CD4-positive, alpha-beta T cell treated with Interleukin-12 subunit alpha and Interleukin-12 subunit beta, for 1 hour (primary cell): ENCODE measurements at places on chromosomes 1 and 21.

- no peak for DNase-seq
Measured at GRCh38 chr1:8425150-8425780, 107.4 kb downstream of the SLC45A1 start.

GRCh38 chr1:170714163-170714562 lies 50.2 kb downstream of the PRRX1 start:
- DNase-seq = no peak

DNA sequence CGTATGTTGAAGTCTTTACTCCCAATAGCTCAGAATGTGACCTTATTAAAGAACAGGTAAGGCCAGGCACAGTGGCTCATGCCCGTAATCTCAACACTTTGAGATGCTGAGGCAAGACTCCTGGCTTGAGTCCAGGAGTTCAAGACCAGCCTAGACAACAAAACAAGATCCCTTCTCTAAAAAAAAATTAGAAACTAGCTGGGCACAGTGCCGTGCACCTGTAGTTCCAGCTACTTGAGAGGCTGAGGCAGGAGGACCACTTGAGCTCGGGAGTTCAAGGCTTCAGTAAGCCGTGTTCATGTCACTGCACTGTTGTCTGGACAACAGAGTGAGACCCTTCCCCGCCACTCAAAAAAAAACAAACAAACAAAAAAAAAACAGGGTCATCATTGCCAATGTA lies 171.3 kb downstream of the RERE start:
- DNase-seq = no peak

DNA sequence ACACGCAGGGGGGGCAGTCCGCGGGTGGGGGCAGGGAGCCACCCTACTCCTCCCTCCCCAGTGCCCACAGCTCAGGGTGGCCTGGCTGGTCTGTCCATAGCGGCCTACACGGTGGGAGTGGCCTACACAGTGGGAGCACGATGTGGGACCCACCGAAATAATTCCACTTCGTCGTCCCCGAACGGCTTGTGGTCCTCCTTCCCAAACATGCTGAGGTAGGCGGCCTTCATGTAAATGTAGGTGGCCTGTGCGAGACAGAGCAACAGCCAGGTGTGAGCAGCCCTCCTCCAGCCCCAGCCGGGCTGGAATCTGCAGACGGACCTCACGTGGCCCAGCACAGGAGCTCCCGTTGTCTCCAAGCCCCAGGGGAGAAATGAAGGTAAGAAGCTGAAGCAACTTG lies 34.4 kb downstream of the TTC39A start:
- no peak for DNase-seq

DNA sequence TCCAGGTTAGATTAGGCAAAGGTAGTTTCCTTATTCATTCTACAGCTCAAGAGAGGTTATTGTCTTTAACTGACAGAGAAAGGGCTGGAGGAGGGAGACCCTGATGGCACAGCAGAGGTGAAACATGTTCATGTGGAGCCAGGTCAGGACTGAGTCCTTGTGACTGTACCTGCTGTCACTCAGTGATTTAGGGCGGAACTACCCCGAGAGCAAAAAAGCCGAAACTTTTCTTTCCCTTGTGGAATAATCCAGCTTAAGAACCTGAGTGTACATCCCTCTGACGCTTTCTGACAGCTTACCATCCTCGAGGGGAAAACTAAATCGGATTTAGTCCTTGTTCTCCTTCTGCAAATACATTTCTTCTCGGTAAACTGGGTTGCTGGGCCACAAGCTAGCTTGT lies 273.2 kb downstream of the BACH1 start:
- no peak for DNase-seq

- no peak for DNase-seq
Measured at GRCh38 chr1:205257735-205258134, 30.0 kb downstream of the TMCC2 start.

GRCh38 chr1:3904006-3904842 lies 4.2 kb upstream of the C1orf174 start:
- no peak for DNase-seq

DNA sequence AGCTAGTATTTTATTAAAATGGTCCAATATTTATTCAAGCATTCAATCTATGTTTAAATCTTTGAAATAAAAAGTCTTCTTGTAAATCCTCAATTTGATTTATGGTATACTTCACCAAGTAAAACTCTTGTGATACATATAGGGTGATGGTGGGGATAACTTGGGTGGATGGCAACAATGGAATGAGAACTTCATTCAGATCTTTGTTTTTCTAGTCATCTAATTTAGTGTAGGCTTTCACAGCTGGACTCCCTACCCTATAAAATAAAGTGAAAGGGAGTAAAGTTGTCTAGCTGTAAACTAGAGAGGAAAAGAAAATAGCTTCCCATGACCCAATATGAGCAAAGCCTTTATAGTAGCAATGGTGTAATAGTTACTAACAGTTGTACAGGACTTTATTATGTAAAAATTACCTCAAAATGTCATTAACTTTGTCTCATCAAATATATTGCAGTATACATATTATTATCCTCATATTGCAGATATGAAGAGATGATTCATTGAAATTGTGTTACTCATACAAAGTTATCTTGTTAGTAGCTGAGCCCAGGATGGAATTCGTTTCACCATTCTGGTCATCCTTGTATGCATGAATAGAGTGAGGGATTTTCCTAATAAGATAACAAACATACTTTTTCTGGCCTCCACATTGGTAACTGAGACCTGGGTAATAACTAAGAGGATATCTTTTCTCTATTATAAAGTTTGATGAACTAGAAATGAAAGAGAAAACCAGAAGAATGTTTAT lies 1377.7 kb upstream of the ADGRL4 start:
- no peak for DNase-seq

GRCh38 chr1:5826601-5827000 lies 165.6 kb downstream of the NPHP4 start:
- no peak for DNase-seq

DNA sequence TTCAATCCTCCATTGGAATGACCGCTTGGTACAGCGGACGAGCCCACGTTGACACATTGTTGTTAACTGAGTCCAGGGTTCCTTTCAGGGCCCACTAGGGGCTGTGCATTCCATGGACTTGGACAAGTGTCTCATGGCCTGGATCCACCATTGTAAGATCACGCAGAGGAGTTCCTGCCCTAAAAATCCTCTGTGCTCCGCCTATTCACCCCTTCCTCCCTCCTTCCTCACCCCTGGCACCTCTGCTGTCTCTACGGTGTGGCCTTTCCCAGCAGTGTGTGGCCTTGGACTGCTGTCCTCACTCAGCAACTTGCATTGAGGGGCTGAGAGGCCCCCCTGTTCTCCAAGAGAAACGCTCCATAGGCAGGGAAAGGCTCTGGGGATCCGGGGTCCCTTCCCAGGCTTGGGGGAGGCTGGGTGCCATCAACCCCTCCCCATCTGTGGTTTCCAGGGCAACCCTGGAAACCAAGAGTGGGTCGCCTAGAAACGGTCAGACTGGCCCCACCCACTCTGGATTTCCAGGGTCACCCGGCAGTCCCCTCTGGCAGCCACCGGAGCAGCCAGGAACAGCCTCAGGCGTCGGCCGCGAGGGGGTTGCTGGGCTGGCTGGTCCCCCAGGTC lies 50.9 kb downstream of the MEGF6 start:
- no peak for DNase-seq

DNA sequence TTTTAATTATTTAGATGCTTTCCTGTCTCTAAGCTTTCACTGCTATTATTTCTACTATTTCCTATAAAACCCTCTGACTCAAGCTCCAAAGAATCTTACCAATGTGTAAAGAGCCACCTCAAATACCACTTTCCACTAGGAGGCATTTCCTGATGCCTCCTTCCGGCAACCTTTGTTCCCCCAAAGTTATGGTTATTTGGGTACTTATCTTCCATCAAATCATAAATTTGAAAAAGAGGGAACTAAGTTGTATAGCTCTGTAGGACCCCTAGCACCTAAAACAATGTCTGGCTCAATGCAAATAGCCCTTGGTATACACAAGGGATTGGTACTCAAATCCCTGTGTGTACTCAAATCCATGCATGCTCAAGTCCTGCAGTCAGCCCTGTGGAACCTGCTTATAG lies 79.6 kb downstream of the NME7 start:
- no peak for DNase-seq

GRCh38 chr1:246444617-246445016 lies 62.5 kb downstream of the SMYD3 start:
- DNase-seq = no peak

- no peak for DNase-seq
Measured at GRCh38 chr1:215226757-215227156, 144.2 kb downstream of the KCNK2 start.

DNA sequence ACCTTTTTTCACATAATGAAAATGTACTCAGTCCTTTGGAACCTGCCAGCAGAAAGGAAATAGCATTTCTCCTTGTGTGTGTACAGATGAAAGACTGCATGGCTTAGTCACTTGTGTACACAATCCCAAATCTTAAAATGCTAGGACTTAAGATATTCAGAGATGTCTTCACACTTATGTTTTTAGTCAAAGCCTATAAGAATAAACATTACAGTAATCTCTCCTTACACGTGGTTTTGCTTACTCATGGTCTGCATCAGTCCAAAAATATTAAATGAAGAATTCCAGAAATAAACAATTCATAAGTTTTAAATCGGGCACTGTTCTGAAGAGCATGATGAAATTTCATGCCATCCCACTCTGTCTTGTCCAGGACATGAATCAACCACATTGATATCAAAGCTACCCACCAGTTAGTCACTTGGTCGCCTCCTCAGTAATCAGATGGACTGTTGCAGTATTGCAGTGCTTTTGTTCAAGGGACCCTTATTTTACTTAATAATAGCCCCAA lies 75.7 kb upstream of the RRP15 start:
- DNase-seq = no peak

DNA sequence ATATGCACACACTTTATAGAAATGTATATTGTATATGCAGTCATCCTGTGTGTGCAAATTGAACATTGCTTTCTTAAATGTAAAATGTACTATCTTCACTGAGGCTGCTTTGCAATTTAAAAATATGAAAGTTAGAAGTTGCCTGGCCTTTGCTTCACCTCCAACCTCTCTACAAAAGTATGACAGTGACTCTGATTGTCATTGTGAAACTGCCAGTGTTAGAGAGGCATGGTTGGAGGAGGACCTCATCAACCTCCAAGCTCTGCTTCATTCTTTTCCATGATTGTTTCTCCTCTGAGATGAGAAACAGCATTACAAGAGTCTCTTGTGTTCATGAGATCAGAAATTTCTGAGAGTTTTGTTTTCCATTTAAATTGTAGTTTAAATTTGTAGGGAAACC lies 185.5 kb downstream of the ZC3H11B start:
- DNase-seq = no peak

GRCh38 chr1:226309398-226310244 lies 657 bp upstream of the LIN9 start:
- no peak for DNase-seq

- no peak for DNase-seq
Measured at GRCh38 chr1:77412069-77412819, 130.4 kb downstream of the AK5 start.

- no peak for DNase-seq
Measured at GRCh38 chr1:89098857-89099256, 27.1 kb downstream of the GBP2 start.

DNA sequence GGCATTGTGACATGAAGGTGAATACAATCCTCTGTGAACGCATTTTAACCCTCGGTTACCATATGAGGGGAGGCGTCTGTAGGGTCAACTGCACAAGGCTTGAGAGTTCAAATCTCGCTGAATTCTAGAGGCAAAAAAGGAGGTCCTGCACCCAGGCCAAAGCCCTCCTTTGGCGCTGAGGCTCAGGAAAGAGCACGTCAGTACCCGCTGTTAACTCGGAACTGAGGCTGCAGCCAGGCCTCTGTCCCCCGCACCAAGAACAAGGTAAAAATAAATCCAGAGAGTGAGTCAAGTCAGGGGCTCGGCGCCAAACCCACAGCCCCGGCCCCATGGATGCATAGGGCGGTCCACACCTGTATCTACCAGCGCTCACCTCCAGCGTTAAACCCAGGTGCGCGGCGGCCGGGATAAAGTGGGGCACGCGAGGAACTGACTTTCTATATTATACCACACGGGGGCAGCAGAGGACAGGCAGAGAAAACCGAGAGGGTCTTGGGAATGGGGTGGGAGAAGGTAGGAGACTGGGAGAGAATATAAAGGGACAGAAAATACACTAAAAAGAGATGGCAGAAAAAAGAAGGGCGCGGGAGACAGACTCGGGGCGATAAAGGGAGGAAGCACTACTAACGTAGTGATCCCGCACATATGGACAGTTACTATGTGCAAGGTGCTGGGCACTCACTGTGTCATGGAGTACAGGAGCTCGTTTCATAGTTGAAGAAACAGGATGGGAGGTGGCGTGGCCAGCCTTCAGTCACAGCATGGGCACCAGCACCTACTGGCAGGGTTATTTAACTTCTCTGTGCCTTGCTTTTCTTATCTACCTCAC lies 54.9 kb downstream of the DMRTA2 start:
- peak; percentile 28 for DNase-seq

DNA sequence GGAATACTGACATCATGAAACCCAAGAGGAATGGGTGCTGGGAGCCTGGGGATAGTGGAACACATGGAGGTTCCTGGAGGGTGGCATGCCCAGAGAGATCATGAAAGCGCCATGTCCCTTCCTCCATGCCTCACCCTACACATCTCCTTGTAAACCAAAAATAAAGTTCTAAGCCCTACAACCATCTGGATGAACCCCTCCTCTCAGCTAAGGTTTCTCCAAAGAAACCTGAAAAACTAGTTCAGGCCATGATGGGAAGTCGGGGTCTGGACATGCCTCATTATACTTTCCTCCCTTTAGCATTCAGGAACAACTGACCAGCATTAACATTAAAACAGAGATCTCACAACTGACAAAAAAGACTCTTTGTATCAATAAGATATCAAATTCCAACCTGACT lies 68.5 kb downstream of the ACBD6 start:
- no peak for DNase-seq

DNA sequence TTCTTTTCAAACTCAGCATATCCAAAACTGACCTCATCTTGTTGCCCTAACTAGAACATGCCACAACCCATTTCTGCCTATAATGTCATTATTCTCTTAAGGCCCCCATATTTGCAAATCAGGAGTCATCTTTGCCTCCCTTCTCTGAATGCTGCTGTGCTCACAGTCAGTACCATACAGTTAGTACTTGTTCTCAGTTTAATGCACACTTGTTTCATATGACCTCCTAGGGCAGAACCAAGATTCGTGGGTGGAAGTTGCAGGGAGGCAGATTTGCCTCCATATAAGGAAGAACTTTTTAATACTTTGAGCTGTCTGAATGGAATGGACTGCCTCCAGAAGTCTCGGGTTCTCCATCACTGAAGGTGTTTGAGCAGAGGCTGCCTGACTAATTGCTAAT lies 9.2 kb downstream of the CAP1 start:
- no peak for DNase-seq

DNA sequence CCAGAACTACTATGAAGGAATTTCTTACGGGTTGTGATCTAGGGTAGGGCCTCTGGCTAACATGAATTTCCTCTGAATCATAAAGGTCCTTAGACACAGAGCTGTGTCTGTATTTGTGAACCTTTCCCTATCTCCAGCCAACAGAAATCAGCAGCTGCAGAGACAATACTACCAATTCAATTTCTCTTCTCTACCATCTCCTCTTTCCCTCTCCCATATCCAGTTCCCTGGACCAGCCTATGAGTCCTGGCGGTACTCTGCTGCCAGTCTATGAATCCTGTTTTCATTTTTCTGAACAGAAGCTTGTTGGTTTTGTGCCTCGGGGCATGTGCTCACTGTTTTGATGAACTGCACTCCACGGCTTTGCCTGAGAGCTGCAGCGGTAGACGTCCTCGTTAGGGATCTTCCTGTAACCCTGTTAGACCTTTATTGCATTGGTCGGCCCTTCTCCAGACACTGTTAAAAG lies 458.0 kb upstream of the VAMP3 start:
- DNase-seq = no peak
